GM23338 (cell line): ENCODE measurements at places on chromosomes 13 and 19. TPM values are rescaled to one million over a fixed set of nuclear protein-coding genes. Genes with fewer than 3 reads are reported as not detected.

The CGB5 gene
- total RNA-seq = not detected in 2 replicates

The PSG3 gene
- not detected in 2 replicates for total RNA-seq

GRCh38 chr13:60501236-60501635, 104.2 kb downstream of the TDRD3 start:
- H3K27ac ChIP-seq = no peak overlapping the region
- H3K36me3 ChIP-seq = peaks cover 45% of the 10 kb centered on the region
- H3K27me3 ChIP-seq = no peaks in the 10 kb centered on the region
- H3K4me1 ChIP-seq = no peaks in the 10 kb centered on the region
- DNase-seq = peak; percentile 33
- no peak overlapping the region for H3K4me3 ChIP-seq

GRCh38 chr19:45170146-45171106, 7.6 kb downstream of the TRAPPC6A start:
- no peak overlapping the region for H3K4me3 ChIP-seq
- H3K27me3 ChIP-seq = no peaks in the 10 kb centered on the region
- H3K36me3 ChIP-seq = no peaks in the 10 kb centered on the region
- DNase-seq = no peak
- H3K27ac ChIP-seq = no peak overlapping the region
- 0 out of 2 replicates have a peak, but pooled peaks cover 4% of the 10 kb centered on the region for H3K4me1 ChIP-seq

The RGCC gene
- 0.66 TPM in 1 of 2 replicates, not detected in the other for total RNA-seq

The ASPDH gene
- not detected in 2 replicates for total RNA-seq

- H3K4me3 ChIP-seq = no peak overlapping the region
- peak; percentile 21 for DNase-seq
- no peaks in the 10 kb centered on the region for H3K4me1 ChIP-seq
Measured at GRCh38 chr19:8113017-8113416, 36.4 kb downstream of the FBN3 start.

DNA sequence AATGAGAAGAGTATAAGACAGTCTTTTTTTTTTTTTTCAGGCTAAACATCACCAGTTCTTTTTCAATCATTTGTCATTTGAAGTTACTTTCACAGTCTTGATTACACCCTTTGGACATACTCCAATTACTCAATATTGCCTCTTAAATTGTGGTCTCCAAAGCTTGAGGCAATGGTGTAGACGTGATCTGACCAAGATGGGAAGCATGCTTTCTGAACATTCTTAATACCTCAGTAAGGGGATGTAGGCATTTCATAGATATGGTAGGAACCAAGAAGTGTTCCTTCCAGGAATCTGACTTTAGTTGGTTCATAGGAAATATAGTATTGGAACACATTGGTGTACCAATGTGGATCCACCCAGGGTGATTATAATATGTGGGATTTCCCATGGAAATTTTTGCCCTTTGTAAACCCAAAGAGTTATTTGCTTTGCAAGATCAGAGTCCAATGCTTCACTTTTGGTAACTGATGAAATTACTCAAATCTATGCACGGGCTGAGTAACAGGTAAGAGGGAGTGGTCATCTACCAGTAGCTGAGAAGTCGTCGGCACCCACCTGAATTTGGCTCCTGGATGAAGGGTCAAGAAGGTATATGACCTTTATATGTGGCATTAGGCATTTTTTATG, 62.2 kb downstream of the ERCC5 start:
- H3K27me3 ChIP-seq = no peaks in the 10 kb centered on the region
- H3K27ac ChIP-seq = no peak overlapping the region
- H3K4me1 ChIP-seq = 0 out of 2 replicates have a peak, but pooled peaks cover 2% of the 10 kb centered on the region

DNA sequence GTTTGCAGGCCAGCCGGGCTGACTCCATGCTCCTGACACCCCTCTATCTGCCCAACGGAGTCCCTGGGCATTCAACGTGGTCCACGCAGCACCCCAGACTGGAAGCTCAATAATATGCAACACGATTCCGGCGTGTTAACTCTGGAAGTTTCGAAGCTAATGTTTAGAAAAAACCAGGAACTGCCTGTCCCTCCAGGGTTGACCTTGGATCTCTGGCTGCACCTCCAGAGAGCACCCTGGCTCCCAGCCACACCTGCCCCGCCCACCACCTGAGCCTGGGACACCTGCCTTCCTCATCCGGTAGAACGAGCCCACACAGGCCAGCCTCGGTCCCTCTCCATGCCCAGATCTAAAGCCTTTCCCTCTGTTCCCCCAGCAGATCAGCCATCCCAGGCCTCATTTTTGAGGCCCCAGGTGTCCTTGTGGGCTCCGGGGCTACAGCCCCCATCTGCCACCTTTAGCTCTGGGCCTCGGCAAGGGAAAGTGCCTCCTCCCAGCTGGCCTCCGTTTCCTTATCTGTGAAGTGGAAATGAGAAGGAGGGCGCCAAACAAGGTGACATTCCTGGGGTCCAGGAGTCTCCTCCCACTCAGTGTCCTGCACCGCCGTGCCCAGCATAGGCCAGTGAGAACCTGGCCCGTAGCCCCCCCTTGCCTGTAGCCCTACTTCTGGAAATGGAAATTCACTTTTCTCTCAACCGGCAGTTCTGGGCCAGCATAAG, 38.7 kb downstream of the KLF2 start:
- H3K4me3 ChIP-seq = no peak overlapping the region
- H3K36me3 ChIP-seq = no peaks in the 10 kb centered on the region
- no peaks in the 10 kb centered on the region for H3K27me3 ChIP-seq
- no peak for DNase-seq

GRCh38 chr13:27383104-27383921, 41.1 kb upstream of the GTF3A start:
- H3K36me3 ChIP-seq = no peaks in the 10 kb centered on the region
- DNase-seq = peak; percentile 49
- peaks cover 27% of the 10 kb centered on the region for H3K4me1 ChIP-seq
- H3K27ac ChIP-seq = no peak overlapping the region
- no peak overlapping the region for H3K4me3 ChIP-seq

DNA sequence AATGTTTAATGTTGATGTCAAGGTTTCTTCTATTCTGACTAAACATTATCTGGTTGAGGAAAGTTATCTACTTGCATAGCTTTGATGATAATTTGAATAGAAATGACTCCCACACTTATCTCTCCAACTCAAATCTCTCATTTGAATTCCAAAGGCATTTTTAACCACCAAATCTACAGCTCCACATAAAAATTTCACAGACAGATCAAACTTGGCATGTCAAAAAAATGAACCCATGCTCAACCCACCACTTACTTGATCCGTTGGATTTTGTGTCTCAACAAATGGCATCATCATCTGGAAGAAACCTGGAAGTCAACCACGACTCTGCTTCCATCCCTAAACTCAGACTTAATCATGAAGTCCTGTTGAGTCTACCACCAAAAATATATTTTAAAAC, 1050.4 kb downstream of the EFNB2 start:
- H3K27ac ChIP-seq = no peak overlapping the region
- H3K36me3 ChIP-seq = no peaks in the 10 kb centered on the region
- no peak for DNase-seq
- no peaks in the 10 kb centered on the region for H3K4me1 ChIP-seq
- no peaks in the 10 kb centered on the region for H3K27me3 ChIP-seq

The ERICH6B gene
- total RNA-seq = not detected in 2 replicates

The ACP5 gene
- 12.4 and 12.8 TPM in 2 replicates for total RNA-seq

GRCh38 chr19:7076151-7076550, 6.6 kb downstream of the ZNF557 start:
- DNase-seq = no peak
- peaks cover 53% of the 10 kb centered on the region for H3K36me3 ChIP-seq
- no peaks in the 10 kb centered on the region for H3K4me1 ChIP-seq
- H3K27me3 ChIP-seq = no peaks in the 10 kb centered on the region
- no peak overlapping the region for H3K4me3 ChIP-seq
- no peak overlapping the region for H3K27ac ChIP-seq

The ZNF229 gene
- 4.0 and 5.2 TPM in 2 replicates for total RNA-seq

DNA sequence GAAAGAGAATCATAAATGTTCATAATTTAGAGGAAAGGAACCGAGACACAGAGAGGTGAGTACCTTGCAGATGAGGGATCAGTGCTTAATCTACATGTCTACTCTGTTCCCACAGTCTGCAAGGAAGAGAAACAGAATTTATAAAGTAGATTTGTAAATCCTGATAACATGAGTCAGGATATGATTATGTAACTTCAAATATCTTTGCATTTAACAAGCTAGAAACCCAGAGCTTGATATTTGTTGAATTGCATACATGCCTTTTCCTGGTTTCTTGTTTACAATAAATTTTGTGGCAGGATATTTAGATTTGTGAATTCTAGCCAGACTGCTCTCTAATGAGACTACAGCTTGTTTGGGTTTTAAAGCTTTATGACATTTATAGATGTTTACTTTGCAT, 219.2 kb downstream of the ENOX1 start:
- no peaks in the 10 kb centered on the region for H3K36me3 ChIP-seq
- no peaks in the 10 kb centered on the region for H3K27me3 ChIP-seq
- H3K4me1 ChIP-seq = no peaks in the 10 kb centered on the region

The KLHL1 gene
- total RNA-seq = not detected in 2 replicates

GRCh38 chr19:31175564-31176348, 173.5 kb downstream of the TSHZ3 start:
- H3K4me3 ChIP-seq = no peak overlapping the region
- no peaks in the 10 kb centered on the region for H3K36me3 ChIP-seq
- no peaks in the 10 kb centered on the region for H3K4me1 ChIP-seq
- H3K27me3 ChIP-seq = no peaks in the 10 kb centered on the region
- no peak overlapping the region for H3K27ac ChIP-seq

DNA sequence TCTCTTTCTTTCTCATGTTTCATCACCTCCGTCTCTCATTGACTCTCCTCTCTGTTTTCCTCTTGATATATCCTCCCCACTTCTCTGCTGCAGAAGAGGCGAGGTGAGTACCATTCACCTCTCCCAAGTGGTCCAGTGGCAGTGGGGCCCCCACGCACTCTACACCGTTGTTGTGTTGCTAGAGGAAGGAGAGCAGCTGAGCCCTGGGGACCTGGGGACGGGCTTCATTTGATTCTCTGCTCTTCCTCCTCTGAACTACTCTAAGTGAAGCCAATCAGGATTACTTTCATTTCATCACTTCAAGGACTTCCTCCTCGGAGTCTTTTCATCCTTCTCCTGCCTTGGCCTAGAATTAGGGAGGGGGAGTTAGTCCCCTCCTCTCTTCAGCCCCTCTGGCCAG, 64.6 kb downstream of the CCNE1 start:
- no peak overlapping the region for H3K27ac ChIP-seq
- no peaks in the 10 kb centered on the region for H3K36me3 ChIP-seq
- H3K4me1 ChIP-seq = no peaks in the 10 kb centered on the region
- H3K4me3 ChIP-seq = no peak overlapping the region

GRCh38 chr19:48479686-48480085, 10.5 kb downstream of the CYTH2 start:
- DNase-seq = peak; percentile 38
- peak overlapping the region; percentile 90 for H3K4me3 ChIP-seq
- H3K27me3 ChIP-seq = no peaks in the 10 kb centered on the region

GRCh38 chr13:46620471-46620870, 67.5 kb downstream of the LRCH1 start:
- no peaks in the 10 kb centered on the region for H3K36me3 ChIP-seq
- H3K4me3 ChIP-seq = no peak overlapping the region
- no peak overlapping the region for H3K27ac ChIP-seq
- H3K27me3 ChIP-seq = no peaks in the 10 kb centered on the region
- peaks cover 63% of the 10 kb centered on the region for H3K4me1 ChIP-seq

DNA sequence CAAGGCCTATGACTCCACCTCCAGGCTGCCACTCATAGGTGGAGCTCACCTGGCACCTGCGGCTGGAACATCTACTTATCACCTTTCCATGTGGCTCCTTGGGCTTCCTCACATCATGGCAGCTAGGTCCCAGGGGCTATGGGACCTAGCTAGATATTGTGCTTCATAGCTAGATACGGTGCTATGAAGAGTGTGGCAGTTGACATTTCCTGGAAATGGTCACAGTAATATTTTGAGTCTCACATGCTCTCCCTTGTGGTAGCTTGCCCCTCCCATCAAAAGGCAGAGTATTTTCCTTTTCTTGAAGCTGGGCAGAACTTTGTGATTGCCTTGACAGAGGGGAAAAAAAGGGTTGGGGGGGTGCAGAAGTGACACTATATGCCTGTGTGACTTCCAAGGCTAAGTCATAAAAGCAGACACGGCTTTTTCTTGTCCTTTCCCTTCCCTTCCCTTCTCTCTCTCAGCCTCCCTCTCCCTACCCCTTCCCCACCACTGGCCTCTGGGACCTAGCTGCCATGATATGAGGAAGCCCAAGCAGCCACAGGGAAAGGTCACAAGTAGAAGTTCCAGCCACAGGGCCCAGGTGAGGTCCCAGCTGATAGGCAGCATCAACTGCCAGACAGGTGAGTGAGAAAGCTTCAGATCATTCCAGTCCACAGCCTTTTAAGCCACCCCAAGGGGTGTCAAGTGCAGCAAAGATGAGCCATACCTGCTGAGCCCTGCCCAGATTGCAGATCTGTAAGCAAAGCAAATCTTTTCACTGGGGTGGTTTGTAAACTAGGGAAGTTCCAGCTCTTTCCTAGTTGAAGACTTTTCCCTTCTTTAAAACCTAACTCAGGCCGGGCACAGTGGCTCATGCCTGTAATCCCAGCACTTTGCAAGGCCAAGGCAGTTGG, 6.9 kb upstream of the HIF3A start:
- no peaks in the 10 kb centered on the region for H3K4me1 ChIP-seq
- no peak overlapping the region for H3K27ac ChIP-seq
- H3K36me3 ChIP-seq = no peaks in the 10 kb centered on the region
- DNase-seq = no peak
- H3K4me3 ChIP-seq = no peak overlapping the region

DNA sequence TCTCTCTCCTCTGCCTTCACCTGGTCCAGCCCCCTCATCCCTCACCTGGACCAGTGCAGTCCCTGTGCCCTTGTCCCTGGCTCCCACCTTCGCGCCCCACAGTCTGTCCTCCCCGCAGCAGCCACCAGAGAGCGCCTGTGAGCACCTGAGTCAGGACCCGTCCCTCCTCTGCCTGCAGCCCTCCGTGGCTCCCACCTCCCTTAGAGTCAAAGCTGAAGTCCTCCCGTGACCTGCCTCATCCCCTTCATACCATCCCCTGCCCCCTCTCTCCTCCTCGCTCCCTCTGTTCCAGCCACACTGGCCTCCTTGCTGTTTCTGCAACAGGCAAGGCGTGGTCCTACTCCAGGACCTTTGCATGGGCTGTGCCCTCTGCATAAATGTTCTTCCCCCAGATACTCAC, 10.3 kb downstream of the CELF5 start:
- DNase-seq = peak; percentile 68
- H3K27me3 ChIP-seq = no peaks in the 10 kb centered on the region
- no peaks in the 10 kb centered on the region for H3K4me1 ChIP-seq
- H3K27ac ChIP-seq = no peak overlapping the region
- H3K4me3 ChIP-seq = no peak overlapping the region

GRCh38 chr19:18044825-18045304, 36.9 kb downstream of the ARRDC2 start:
- H3K4me1 ChIP-seq = no peaks in the 10 kb centered on the region
- no peak overlapping the region for H3K27ac ChIP-seq
- peak; percentile 77 for DNase-seq
- H3K36me3 ChIP-seq = no peaks in the 10 kb centered on the region
